NCI-H1417 treated with DMSO at 0.1 percent for 48 hours (cell line): ENCODE measurements at places on chromosomes 16 and 17.

- DNase-seq = no peak
Observed at GRCh38 chr17:75895370-75896155, 1.2 kb downstream of the TRIM65 start.

DNA sequence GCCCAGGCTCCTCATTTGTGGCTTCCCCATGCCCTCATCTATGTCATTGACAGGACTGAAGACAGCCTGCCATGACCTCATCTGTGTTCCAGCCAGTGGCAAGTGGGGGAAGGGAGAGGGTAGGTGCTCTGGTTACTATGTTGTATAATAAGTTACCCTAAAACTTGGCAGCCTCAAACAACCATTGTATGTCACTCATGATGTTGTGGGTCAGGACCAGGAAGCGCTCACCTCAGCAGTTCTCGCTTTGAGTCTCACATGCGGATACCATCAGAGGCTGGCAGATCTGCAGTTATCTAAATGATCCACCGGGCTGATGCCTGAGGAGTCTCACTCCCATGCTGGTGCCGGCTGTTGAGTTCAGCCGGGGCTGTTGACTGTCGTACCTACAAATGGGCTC lies 89.0 kb upstream of the TMEM97 start:
- no peak for DNase-seq

GRCh38 chr17:79664930-79665737 lies 54.3 kb upstream of the RBFOX3 start:
- no peak for DNase-seq

DNA sequence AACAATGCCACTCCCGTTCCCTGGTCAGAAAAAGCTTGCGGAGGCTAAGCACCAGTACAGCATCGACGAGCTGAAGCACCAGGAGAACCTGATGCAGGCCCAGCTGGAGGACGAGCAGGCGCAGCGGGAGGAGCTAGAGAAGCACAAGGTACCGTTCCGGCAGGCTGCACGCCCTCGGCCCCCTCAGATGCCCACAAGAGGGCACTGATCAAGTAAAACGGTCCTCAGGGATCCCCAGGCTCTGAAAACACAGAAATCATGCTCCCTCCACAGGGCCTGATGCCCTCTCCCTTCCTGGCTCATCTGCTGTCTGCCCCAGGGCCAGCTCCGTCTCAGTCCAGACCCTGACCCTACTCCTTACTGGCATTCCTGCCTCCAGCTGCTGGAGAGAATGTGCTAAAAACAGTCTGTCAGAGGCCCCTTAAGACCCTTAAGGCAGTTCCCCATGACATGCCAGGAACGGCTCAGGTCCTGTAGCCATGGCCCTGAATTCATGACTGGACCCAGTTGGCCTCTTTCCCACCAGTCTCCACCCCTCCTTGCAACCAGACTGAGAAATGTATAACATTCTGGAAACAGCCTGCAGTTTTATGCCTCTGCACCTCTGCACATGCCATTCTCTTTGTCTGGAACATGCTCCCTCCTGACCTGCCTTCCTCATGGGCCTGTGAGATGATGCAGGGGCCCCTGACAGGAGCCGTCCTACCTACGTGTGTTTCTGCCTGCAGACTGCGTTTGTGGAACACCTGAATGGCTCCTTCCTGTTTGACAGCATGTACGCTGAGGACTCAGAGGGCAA lies 21.8 kb downstream of the DRC3 start:
- DNase-seq = no peak

- no peak for DNase-seq
Observed at GRCh38 chr17:36939802-36940312, 2.6 kb downstream of the LHX1 start.

DNA sequence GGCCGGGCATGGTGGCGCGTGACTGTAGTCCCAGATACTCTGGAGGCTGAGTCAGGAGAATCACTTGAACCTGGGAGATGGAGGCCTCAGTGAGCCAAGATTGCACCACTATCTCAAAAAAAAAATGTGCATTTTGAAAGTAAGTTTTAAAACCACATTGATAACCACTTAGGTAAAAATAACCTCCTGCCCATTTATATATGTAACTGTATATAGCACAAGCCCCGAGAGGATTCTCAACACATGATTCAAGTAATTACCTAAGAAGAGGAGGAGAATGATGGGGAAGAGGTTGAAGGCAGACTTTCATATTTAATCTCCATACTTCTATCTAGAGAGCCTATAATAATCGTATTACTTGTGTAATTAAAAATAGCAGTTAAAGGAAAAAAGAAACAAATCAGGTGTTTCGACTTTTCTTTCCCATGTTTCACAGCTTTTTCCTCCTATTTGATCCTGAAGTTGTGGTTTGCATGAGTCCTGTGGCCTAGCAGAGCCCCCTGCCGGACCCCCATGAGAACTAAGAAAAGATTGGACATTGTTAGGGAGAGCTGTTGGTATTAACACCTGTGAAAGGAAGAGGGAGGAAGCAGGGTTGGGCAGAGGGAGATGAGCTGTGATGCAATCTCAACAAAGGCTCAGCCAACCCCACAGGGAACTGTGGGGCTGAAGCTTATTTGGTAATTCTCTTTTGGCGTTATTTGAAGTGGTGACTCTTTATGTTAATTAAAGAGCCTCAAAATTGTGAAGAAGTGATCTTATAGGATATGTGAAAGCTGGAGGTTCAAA lies 22.1 kb downstream of the PMFBP1 start:
- no peak for DNase-seq

- no peak for DNase-seq
Observed at GRCh38 chr17:6668727-6669425, 17.3 kb downstream of the C17orf100 start.

- DNase-seq = peak; percentile 33
Observed at GRCh38 chr16:87780385-87780989, 14.7 kb upstream of the KLHDC4 start.

DNA sequence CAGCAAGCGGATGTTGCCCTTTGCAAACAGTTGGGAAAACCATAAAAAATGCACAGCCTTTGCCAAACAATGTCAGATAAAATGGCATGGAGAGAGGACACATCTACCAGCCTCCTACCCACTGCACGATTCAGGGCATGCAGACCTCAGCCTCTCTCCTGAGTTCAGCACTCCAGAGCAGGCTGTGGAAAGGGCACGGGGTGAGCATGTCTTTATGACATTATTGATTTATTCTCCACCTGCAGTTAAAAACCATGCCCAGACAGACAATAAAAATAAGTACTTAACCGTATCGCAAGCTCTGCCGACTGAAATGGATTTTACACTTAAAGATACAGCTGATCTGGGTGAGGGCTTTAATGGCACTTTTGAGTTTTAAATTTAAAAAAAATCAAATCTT lies 127.1 kb downstream of the MAF start:
- no peak for DNase-seq

- no peak for DNase-seq
Observed at GRCh38 chr17:44788139-44788538, 29.4 kb downstream of the ADAM11 start.

DNA sequence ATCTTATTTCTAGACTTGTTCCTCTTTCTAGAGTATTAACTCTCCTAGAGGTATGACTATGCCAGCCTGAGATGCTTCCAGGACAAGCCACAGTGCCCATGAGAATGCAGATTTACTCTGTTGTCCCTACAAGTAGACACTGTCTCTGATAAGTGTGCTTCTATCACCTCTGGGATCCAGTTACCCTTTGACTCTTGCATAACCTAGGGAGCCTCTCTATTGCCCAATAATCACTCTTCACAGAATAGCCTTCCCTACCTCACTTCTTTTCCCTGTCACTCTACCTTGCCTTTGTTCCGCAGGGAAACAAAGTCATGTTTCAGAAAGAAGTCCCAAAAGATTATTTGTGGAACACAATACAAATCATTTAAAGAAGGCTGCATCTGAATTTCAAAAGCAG lies 1.6 kb upstream of the KRT34 start:
- no peak for DNase-seq
